ENCODE measurements at places on chromosomes 13 and 19.

GRCh38 chr13:74979703-74980102 lies 502.3 kb downstream of the TBC1D4 start:
- DNase-seq, result no peak

GRCh38 chr13:52894413-52894812 lies 46.0 kb upstream of the PCDH8 start:
- no peak for DNase-seq

GRCh38 chr13:50701469-50701868 lies 142.0 kb downstream of the DLEU7 start:
- no peak for DNase-seq

DNA sequence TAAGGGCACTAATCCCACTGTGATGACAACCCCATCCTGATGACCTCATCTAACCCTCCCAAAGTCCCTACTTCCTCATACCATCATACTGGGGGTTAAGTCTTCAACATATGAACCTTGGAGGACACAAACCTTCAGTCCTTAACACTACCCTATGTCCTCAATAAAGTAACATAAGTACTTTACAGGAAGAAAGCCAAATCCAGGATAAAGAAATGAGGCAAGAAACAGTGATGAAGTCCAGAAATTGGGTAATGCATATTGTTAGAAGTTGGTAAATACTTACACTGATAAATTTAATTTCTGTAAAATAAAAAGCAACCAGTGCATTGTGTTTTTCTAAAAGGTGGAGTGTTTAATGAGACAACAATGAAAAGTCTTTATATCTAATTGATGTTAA lies 284.8 kb upstream of the SOX21 start:
- DNase-seq, result no peak

- DNase-seq, result no peak
Measured at GRCh38 chr19:51131780-51132680, 7.3 kb downstream of the SIGLEC9 start.

- peak; percentile 12 for DNase-seq
Measured at GRCh38 chr13:25046985-25047511, 48.9 kb upstream of the PABPC3 start.

DNA sequence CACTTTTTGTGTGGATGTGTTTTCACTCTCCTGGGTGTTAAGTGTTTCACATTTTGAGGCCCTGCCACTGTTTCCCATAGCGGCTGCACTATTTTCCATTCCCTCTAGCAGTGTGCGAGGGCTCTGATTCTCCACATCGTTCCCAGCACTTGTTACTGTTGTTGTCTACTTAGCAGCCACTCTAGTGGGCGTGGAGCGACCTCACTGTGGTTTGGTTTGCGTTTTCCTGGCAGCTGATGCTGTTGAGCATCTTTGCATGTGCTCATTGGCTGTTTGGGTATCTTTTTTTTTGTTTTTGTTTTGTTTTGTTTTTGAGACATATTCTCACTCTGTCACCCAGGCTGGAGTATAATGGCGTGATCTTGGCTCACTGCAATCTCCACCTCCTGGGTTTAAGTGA lies 14.4 kb downstream of the NAXD start:
- no peak for DNase-seq

DNA sequence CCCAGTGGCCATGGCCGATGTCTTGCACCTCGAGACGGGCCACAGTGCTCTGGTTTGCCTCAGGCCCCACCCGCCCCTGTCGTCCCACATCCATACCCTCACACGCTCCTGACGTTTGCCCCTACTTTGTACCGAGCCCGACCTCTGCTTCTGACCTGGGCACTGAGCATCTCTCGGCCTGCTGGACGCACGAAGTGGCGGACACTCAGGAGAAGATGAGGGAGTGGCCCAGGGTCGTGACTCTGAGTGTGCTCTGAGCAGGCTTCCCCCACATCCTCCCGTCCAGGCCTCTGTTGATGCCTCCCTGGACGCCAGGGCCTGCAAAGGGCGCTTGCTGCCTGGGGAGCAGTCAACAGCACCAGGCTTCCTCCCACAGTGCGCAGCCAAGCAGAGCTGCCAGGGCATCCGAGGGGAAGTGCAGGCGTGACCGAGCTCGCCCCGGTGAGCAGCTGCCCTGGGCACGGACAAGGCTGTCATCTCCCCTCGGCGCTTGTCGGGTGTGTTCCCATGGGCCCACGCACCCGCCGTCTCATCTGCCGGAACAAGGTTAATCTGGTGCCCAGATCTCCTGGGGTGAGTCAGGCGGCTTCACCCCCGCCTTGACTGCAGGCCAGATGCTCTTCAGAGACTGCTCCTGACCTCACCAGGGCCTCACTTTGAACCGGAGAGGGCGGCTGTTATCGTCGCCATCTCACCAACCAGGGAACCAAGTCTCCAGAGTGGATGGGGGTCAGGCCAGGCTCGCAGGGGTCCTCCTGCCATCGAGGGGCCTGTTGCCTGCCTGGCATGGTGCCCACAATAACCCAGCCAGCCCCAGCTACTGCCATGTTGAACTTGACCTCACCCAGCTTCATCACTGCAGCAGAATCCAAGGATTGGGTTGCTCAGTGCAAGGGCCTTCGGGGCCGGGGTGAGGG lies 27.2 kb downstream of the COMP start:
- no peak for DNase-seq

DNA sequence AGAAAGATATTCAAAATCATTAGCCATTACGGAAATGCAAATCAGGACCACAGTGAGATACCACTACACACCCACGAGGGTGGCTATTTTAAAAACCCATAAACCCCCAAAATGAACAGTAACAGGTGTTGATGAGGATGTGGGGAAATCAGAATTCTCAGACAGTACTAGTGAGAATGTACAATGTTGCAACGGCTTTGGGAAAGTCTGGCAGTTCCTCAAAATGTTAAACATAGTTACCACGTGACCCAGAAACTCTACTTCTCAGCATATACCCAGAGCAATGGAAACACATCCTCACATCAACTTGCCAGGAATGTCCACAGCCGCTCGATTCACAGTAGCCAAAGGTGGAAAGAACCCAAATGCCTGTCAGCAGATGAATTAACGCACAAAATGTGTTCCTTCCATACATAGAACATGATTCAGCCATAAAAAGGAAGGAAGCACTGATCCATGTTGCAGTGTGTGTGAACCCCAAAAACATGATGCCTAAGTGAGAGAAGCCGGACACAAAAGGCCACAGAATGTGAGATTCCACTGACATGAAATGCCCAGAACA lies 7.0 kb downstream of the PLVAP start:
- DNase-seq, result peak; percentile 53

GRCh38 chr19:40344422-40344821 lies 3.8 kb downstream of the C19orf47 start:
- no peak for DNase-seq

- DNase-seq, result no peak
Measured at GRCh38 chr19:52658595-52658994, 20.4 kb upstream of the ZNF83 start.

- peak; percentile 47 for DNase-seq
Measured at GRCh38 chr13:35818633-35819067, 312.5 kb downstream of the DCLK1 start.

DNA sequence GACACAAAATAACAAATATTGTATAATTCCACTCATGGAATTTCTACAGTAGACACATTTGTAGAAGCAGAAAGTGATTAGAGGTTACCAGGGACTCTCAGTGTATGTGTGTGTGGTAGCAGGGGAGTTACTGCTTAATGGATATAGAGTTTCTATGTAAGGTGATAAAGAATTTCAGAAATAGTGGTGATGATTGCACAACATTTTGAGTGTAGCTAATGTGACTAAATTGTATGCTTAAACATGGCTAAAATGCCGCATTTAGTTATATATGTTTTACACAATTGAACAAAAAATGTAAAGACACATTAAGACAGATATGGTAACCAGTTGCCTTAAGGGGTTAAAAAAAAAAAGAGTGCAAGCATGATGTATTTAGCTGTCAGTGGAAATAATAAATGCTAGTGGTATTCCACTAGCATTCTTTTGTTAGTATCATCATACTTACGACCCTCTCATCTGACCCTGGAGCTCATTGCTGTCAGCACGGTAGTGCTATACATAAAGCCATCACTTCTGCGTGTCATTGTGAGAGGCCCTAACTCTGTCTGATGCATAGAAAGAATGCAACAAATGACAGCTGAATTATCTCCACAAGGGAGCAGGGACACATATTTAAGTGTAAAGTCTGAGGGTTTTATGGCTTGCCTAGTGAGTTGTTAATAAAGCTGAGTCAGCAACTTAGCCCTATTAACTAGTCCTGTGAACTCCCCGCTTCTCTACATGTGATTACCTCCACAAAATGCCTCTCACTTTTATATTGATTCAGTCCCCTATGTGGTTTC lies 134.1 kb upstream of the RXFP2 start:
- DNase-seq, result no peak

GRCh38 chr19:54648129-54648528 lies 14.7 kb upstream of the LILRB4 start:
- DNase-seq, result no peak

DNA sequence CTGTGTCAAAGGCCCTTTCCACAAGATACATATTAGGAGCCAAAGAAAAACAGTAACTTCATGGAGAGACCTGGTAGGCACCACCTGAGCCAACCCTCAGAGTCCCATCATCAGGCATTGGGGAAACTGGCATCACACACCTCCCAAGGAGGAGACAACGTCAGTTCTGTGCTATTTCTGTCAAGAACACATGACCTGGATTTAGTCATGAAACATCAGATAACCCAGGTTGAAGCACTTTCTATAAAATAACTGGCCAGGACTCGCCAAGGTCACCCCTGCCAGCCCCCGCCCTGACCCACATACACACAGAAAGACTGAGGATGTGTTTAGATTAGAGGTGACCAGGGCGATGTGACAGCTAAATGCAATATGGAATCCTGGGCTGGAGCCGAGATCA lies 35.6 kb downstream of the COL4A1 start:
- DNase-seq, result no peak

DNA sequence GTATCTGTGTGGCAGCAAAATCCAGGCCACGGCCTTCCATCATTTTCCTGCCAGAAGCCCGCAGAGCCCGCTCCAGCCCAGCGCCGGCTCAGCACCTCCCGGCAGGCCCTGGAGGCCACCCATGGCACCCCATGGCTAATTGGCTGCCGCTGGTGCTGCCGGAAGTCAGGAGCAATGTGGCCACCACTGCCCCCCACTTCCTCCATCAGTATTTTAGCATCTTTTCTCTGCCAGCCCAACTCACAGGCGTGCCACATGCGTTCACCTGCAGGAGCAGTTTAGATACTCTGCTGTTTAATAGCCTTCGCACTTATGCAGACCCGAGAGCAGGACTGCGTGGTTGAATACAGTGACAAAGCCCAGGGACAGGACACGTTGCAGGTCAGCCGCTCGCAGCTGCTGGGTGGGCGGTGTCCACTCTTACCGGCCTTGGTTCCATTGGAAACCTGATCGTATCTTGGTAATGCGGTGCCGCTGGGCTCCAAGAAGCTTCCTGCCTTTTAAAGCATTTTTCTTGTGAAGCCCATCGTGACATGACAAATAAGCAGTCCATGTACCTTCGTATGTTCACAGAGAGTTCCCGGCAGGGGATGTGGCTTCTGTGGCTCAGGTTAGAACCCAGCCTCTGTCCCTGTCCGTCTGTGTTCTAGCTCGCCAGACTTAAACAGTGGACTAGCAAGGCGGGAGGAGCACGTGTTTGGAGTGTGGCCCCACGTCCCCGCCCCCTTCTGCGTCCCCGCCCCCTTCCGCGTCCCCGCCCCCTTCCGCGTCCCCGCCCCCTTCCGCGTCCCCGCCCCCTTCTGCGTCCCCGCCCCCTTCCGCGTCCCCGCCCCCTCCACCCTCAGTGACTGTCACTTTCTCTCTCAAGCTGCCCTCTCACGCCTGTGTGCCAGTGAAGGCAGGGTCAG lies 162.0 kb upstream of the SOX1 start:
- no peak for DNase-seq

- DNase-seq, result peak; percentile 99
Measured at GRCh38 chr19:49876422-49877019, 634 bp downstream of the AKT1S1 start.

GRCh38 chr13:102724923-102725322 lies 30.1 kb upstream of the METTL21C start:
- peak; percentile 41 for DNase-seq

DNA sequence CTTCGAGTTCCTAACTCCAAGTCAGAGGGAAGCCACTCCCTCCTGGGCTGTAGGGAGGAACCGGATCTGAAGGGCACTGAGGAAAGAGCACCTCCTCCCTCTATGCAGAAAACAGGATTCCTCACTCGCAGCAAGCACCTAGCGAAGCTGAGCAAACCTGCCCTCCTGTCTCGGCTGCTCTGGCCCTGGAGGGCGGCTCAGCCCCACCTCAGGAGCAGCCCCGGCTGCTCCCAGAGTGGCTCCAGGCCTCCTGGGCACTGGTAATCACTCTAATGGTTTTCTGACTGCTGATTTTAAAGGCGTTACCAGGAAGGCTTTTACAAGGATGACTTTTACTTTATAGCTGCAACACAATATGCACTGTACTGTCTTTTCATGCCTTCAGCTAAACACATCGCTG lies 312.5 kb downstream of the TEX29 start:
- DNase-seq, result no peak
